ENCODE measurements at places on chromosomes 2 and 18. TPM values are rescaled to one million over a fixed set of nuclear protein-coding genes. Genes with fewer than 3 reads are reported as not detected.

GRCh38 chr2:127128445-127128904 is 21.5 kb upstream of the BIN1 start:
- no peak for DNase-seq

GRCh38 chr2:179248024-179248348 is 16.6 kb downstream of the SESTD1 start:
- no peak for DNase-seq

DNA sequence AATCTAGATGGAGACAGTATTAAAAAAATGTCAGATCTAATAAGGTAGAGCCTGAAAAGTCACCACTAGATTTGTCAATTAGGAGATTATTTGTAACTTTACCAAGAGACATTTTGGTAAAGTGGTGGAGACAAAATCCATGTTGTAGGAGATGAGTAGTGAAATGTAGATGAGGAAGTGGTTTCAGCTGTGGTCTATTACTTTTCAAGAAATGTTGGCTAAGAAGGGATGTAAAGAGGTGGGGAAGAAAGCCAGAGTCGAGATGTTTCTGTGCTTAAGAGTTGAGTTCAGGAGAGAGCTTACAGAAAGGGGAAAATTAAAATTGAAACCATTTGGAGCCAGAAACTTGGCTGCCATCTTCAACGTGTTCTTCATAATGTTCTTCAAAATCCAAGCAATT is 22.2 kb downstream of the ACVR2A start:
- DNase-seq, result no peak

DNA sequence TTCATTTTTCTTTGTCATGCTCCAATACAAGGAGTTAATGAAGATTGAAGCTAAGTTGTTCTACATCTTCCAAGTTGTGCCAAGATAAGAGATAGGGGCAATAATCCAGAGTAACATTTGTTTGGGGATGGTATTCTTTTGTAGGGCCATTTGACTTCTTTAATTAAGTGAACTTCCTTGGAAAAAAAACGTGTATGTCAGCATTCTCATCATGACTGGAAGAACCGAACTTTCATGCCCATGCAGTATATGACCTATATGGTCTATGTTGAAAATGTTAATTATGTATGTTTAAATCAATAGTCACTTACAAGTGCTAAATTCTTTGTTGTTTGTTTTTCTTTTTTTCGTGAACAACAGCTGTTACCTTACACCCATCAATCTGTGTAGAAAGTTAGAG is 319.5 kb upstream of the LRRTM1 start:
- DNase-seq, result no peak

Gene AMER3
- total RNA-seq, result not detected

Gene TEKT4
- total RNA-seq, result not detected

Gene UGT1A1
- not detected for total RNA-seq

Gene LYG2
- not detected for total RNA-seq

Gene CABLES1
- 4.0 TPM for total RNA-seq

Measured in liver (tissue), 10 donors.